ENCODE measurements at places on chromosomes 6 and 20.

- DNase-seq: peak; percentile 91
Observed at GRCh38 chr6:37169496-37170272, at the start of gene PIM1. TSS of gene PIM1 (plus strand) at chr6:37170152. CDS start at chr6:37170576, 424 bp downstream.

DNA sequence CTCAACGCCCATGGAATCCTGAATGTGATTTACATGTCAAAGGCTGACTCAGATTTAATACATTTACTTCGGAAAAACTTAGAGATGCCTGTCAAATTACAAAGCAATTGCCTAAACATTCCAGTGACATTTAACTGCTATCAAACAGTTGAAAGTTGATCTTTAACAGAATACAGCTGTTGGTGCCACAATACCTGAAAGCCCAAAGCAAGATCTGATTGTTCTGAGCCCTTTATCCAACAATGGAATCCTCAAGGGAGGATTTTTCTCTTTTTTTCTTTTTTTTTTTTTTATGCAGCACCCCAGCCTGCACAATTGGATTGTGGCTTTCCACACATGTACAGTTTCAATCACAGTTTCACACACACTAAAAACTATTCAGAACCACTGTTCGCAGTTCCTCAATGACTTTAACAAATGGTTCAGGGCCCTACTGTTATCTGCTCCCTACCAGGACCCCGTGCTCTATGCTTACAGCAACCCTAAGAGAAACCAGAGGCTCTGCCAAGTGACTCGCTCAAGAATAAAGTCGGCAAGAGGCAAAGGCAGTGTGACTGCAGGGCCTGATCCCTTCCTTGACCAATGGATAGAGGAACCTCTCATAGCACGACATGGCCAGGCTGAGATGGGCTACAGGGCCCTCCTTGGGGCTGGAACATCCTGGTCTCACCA is 33.3 kb downstream of the EPB41L2 start:
- peak; percentile 46 for DNase-seq

DNA sequence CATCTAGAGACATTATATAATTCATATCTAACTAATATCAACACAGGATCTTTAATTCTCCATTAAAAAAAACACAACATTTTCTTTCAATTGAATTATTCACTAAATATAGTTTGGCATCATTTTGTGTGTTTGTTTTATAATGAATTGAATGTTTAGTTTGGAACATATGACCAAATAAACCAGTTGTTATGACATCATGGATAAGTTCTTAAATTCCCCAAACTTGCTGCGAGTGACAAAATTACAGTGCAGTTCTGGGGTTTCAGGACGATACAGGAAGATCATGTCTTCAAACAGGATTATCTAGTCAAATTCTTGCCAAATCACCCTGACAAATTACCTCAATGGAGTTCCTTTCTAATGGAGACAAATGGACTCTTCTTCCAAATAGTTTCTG is 473.6 kb downstream of the EPM2A start:
- DNase-seq: no peak

DNA sequence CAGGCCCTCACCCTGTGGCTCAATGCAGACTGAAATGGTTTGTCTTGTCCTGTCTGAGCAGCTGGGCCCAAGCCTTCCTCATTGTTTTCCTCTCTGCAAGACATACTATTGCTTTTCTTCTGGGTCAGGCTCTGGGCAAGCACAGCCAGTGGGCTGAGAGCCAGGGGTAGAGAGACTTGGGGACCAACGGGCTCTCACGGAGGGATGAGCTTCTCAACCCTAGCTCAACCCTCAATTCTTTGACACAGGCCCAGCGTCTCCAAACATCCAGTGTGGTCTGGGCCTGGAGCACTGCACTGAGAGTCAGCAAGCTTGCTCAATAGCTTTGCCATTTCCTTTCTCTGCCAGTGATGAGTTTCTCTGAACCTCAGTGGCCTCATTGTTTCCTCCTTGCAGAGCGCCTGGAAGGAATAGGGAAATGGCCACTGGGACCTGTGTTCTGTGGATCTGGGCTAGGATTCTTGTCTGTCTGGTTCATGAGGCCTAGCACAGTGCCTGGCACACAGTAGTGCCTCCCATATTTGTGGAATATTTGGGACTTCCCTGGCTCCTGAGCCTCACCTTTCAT is 9.3 kb downstream of the ANGPT4 start:
- DNase-seq: no peak

DNA sequence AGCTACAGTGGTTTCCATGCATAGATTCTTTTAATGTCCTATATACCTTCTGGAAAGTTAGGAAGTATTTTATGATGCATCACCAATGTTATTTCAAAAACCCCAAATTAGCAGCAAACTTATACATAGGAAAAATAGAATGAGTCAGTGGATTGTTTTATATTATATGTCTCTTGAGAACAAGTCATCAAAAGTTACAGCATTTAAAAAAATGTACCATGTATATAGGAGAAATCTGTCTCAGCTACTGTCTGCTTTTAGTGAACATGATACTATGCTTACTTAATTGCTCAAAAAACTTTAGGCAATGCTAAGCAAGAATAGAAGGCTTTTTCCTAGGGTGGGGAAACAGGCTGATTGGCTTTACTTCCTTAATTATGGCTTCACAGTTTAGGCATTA is 365.3 kb downstream of the SAMD5 start:
- no peak for DNase-seq

GRCh38 chr6:143970456-143971218 is 37.4 kb downstream of the PLAGL1 start:
- no peak for DNase-seq

DNA sequence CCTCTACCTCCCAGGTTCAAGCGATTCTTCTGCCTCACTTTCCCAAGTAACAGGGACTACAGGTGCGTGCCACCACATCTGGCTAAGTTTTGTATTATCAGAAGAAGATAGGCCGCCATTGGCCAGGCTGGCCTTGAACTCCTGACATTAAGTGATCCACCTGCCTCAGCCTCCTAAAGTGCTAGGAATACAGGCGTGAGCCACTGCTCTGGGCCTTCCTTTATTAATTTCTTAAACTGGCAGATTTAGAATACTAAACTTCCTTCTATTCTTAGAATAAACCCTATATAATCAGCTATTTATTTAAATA is 86.6 kb downstream of the HFE start:
- DNase-seq: no peak

- DNase-seq: no peak
Observed at GRCh38 chr6:129895692-129896091, 34.6 kb upstream of the TMEM244 start.

GRCh38 chr6:150573041-150573681 is 26.5 kb upstream of the PLEKHG1 start:
- no peak for DNase-seq

GRCh38 chr20:6030453-6031080 is 23.3 kb downstream of the LRRN4 start:
- DNase-seq: no peak

DNA sequence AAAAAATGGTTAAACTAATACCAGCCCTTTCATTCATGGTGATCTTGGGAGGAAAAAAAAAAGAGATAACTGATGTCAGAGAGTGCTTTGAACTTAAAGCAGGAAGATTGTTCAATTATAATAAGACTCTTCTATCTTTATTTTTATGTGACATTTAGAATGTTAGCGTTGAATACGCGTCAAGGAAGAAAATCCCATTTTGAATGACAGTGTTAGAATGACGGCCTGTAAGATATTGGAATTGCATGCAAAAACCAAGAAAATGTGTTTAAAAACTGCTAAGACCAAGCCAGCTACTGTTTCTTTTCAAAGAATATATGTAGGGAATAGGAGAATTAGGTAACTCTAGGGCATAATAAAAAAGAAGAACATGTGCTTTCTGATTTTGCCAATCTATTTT is 123.0 kb downstream of the CARMIL1 start:
- DNase-seq: no peak

DNA sequence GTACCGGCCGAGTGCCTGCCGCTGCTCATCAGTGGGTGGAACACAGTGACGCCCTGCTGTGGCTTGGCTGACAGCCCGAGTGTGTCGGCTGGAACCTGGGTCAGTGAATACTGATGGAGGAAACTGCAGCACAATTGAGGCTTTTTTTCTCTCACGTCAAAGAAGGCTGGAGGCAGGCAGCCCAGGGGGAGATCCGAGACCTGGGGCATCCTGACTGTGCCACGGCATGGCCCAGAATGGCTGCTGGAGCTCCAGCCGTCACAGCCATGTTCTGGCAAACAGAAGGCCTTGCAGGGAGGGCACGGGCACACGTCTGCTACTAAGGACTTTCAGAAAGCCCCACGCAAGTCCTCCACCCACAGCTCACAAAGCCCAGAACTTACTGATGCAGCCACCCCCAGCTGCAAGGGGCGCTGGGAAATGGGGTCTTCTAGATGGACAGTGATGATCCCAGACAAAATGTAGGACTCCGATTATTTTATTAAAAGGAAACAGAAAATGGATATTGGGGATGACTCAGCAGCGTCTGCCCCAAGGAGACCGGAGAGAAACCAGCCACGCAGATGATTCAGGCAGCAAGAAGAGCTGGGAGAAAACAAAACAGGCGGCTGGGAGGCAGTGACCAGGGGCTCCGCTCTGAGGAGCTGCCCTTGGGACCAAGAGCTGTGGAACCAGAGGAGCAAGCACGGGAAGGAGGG is 140.0 kb downstream of the TAF4 start:
- peak; percentile 90 for DNase-seq

GRCh38 chr20:49115564-49115963 is 69.5 kb downstream of the CSE1L start:
- peak; percentile 8 for DNase-seq

- no peak for DNase-seq
Observed at GRCh38 chr6:170190046-170190445, 100.8 kb downstream of the DLL1 start.

GRCh38 chr20:35768731-35769664 is 2.8 kb upstream of the PHF20 start:
- DNase-seq: peak; percentile 92

DNA sequence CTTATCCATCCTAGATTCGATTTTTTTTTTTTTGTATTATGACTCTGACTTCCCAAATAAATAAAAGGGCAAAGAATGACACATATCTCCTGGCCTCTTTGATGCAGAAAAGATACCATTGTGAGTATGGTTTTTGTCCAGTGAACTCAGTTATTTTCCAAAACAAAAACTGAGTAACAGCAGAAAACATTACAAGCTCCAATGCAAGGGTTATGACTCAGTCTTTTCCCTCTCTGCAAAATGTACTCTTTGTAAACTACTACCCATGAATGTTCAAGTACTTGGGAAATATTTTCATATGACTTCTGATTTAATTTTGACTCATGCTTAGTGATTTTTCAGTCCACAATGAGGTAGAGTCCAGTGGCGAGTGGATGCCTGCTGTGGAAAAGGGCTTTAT is 355.3 kb downstream of the RNF144B start:
- DNase-seq: no peak

GRCh38 chr6:18036781-18037180 is 49.3 kb upstream of the KIF13A start:
- no peak for DNase-seq

DNA sequence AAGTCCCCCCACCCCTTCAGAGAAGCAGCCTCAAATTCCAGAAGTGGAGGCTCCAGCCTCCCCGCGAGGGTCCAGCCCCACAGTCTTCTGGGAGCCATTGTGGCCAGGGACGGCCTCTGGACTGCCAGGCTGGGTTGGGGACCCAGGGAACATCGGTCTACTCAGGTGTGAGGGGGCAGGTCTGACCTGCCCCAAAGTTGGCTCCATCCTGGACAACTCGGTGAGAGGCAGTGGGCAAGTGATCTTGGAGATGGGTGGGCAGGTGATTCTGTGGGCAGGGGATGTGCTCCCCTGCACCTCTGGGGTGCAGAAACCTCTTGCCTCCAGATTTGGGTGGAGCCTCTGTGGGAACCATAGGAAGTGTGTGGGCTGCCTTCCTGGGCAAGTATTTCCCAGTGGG is 12.2 kb upstream of the SLC22A7 start:
- no peak for DNase-seq

- no peak for DNase-seq
Observed at GRCh38 chr20:37243937-37244571, 17.6 kb downstream of the GHRH start.

GRCh38 chr6:11705483-11705882 is 73.1 kb downstream of the ADTRP start:
- DNase-seq: no peak

DNA sequence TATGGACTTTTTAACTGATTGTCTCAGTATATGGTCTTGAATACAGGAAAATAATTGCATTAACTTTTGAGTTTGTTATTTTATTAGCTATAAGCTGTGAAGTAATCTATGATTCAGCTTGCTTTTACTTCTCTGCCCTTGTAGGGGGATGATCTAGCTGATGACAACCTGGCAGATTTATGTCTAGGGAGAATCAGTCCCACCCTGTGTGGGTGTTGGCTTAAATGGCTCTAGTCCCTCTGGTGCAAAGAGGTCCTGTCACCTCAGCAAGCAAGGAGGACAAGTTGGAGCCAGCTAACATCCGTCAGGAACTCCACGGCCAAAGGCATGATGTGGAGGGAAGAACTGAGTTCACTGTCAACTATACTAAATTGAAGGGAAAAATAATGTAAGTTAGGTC is 495.3 kb downstream of the BMP2 start:
- no peak for DNase-seq

DNA sequence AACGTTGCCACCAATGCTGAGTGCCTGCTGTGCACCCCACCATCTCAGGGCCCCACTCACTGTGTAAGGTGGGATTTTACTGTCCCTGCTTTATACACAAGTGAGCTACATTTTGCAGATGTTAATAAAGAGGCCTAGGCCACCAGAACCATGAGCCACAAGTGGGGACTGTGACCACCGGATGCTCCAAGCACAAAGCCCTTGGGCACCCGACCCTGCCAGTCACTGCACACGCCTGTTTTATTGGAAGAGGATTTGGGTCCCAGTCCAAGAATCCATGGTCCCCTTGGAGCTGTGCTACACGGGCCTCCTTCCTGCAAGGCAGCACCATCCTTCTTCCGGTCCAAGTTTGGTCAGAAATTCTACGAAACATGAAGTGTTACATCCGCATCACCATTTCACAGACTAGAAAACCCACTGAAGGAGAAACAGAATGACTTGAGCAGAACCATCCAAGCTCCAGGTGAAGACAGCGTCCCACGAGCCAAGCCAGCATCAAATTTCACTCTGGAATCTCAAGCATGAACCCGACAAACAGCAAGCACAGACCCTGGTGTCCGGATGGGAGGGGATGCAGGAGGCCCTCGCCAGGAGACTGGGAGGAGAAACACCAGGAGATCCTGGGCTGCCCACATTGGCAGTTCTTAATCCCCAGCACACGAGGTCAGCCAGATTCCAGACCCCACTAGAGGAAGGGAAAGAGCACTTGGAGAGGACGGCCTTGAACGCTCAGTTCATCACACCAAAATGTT is 226.9 kb downstream of the DLL1 start:
- no peak for DNase-seq

GRCh38 chr6:81762132-81762531 is 9.7 kb upstream of the TENT5A start:
- no peak for DNase-seq

DNA sequence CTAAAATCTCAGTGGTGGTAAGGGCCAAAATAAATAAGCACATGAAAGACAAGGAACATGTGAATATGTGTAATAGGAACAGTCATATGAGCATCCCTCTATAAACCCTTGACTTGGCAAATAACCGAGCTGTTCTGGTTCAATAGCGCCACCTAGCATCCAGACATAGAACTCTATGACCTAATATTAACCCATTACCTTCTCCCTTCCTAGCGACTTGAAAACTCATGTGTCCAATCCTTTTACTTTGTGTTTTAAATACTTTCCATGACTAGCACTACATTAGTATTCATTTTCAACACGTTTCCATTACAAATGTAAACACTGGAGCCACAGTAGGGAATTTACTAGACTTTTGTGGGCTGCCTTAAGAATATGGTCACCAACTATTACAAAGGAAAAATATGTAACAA is 279.7 kb downstream of the UST start:
- peak; percentile 66 for DNase-seq
